ENCODE measurements at places on chromosomes 12 and 14. TPM values are rescaled to one million over a fixed set of nuclear protein-coding genes. Genes with fewer than 3 reads are reported as not detected.
A peak's percentile ranks its signal among the peaks of the same experiment; 100 is the strongest.

GRCh38 chr14:91554535-91555332, 44.6 kb upstream of the PPP4R3A start:
- H3K4me1 ChIP-seq, result no peaks in the 10 kb centered on the region
- H3K27me3 ChIP-seq, result no peaks in the 10 kb centered on the region
- H3K4me3 ChIP-seq, result no peak overlapping the region

DNA sequence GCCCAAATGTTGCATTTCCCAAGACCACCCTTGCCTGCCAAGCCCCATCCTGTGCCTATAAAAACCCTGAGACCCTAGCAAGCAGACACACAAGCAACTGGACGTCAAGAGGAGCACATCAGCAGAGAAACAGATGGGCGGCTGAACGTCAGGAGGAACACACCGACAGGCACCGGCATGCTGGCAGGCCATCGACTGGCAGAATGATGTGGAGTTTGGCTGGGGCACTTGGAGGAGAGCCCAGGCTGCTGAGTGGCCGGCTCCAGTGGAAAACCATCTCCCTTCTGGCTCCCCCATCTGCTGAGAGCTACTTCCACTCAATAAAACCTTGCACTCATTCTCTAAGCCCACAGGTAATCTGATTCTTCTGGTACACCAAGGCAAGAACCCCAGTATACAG, 130.1 kb downstream of the SLC41A2 start:
- H3K27ac ChIP-seq, result no peak overlapping the region
- no peaks in the 10 kb centered on the region for H3K27me3 ChIP-seq
- H3K36me3 ChIP-seq, result peaks cover 3% of the 10 kb centered on the region

- H3K4me1 ChIP-seq, result peaks cover 4% of the 10 kb centered on the region
- peaks cover 17% of the 10 kb centered on the region for H3K27me3 ChIP-seq
Observed at GRCh38 chr12:14567351-14568162, at the start of gene PLBD1. PLBD1 (minus strand) TSS chr12:14567883; CDS start chr12:14567696, 187 bp downstream.

DNA sequence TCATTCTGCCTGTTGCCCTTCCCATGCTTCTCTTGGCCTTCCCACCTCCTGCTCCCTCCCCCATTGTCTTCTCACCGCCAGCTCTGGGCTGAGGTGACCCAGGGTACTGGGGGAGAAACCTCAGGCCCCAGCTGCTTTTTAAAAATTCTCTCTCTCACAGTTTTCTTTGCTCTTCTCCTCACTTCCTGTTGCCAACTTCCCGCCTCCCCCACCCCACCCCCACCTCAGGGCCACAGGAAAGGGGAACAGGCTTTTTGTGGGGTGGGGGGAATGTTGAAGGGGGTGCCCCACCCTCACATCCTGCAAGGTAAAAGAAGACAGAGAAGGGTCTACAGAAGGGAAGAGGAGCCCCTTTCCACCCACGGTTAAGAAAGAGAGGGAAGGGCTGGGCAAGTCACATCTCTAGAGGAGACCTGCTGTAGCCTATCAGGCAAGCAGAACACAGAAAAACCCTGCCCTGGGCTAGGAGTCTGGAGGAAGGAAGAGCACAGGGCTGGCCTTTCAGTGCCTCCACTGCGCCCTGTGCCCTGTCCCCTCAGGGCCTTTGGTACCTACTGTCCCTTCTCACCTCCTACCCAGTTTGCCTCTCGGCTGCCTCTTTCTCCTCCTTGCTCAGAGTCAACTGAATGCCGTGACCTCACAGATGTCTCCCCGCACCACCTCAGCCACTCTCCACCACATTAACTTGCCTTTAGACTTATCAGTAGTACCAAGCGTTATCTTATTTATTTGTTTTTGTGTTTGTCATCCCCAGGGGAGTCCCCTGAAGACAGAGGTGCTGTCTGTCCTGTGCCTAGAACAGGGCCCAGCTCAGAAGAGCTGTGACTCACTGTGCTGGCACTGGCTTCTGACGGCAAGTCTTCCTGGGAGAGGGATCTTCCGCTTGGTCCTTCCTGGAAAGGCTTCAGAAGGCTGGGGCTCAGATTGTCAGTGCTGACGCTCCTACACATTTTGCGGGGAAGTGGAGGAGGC, 1.7 kb downstream of the ARHGAP9 start:
- no peaks in the 10 kb centered on the region for H3K27me3 ChIP-seq
- peaks cover 68% of the 10 kb centered on the region for H3K36me3 ChIP-seq
- H3K27ac ChIP-seq, result peak overlapping the region; percentile 99
- H3K4me1 ChIP-seq, result peaks cover 64% of the 10 kb centered on the region
- H3K4me3 ChIP-seq, result peak overlapping the region; percentile 86

GRCh38 chr12:101564912-101565311, 29.9 kb upstream of the MYBPC1 start:
- DNase-seq, result peak; percentile 6
- H3K27ac ChIP-seq, result no peak overlapping the region
- H3K36me3 ChIP-seq, result peaks cover 2% of the 10 kb centered on the region
- H3K4me3 ChIP-seq, result no peak overlapping the region
- peaks cover 14% of the 10 kb centered on the region for H3K27me3 ChIP-seq

- H3K4me1 ChIP-seq, result no peaks in the 10 kb centered on the region
- H3K36me3 ChIP-seq, result no peaks in the 10 kb centered on the region
- no peak for DNase-seq
- no peaks in the 10 kb centered on the region for H3K27me3 ChIP-seq
- H3K27ac ChIP-seq, result no peak overlapping the region
Observed at GRCh38 chr12:13913371-13913770, 68.0 kb downstream of the GRIN2B start.

DNA sequence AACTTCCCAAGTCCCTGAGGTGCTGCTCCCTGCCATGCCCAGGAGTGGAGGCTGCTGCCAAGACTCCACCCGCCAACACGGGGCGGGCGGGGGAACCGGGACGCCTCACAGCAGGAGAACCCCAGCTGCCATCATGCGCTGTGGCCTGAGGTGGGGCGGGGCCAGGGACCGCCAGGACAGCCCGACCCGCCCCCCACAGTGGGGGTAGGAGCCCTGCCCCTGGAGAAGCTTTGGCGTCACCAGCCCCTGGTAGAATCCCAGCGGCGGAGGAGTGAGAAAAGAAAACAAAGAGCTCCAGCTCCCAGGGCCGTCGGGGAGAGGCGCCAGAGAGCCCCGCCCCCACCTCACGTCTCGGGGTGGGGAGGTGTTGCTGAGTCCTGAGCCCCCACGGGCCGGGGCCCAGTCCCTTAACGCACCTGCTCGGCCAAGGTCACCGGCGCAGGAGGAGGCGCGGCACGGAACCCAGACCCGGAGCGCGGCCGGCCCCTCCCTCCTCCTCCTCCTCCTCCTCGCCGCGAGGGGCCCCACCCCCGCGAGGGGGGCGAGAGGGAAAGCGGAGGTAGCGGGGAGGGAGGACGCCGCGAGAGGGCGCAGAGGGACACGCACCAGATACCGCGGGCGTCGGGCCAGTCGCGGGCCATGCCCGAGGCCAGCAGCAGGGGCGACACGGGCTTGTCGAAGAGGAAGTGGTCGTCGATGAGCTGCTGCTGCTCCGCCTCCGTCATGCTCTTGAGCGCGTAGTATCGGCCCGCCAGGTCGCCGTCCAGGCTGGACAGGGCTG, 1.8 kb downstream of the CKB start:
- peaks cover 10% of the 10 kb centered on the region for H3K4me1 ChIP-seq
- H3K4me3 ChIP-seq, result peak overlapping the region; percentile 39
- H3K27me3 ChIP-seq, result peaks cover 12% of the 10 kb centered on the region
- H3K27ac ChIP-seq, result no peak overlapping the region
- peak; percentile 74 for DNase-seq
- H3K36me3 ChIP-seq, result no peaks in the 10 kb centered on the region

GRCh38 chr14:48748151-48748675, 838.0 kb downstream of the RPS29 start:
- no peaks in the 10 kb centered on the region for H3K4me1 ChIP-seq
- H3K27ac ChIP-seq, result no peak overlapping the region
- no peaks in the 10 kb centered on the region for H3K36me3 ChIP-seq
- no peak overlapping the region for H3K4me3 ChIP-seq
- no peaks in the 10 kb centered on the region for H3K27me3 ChIP-seq

DNA sequence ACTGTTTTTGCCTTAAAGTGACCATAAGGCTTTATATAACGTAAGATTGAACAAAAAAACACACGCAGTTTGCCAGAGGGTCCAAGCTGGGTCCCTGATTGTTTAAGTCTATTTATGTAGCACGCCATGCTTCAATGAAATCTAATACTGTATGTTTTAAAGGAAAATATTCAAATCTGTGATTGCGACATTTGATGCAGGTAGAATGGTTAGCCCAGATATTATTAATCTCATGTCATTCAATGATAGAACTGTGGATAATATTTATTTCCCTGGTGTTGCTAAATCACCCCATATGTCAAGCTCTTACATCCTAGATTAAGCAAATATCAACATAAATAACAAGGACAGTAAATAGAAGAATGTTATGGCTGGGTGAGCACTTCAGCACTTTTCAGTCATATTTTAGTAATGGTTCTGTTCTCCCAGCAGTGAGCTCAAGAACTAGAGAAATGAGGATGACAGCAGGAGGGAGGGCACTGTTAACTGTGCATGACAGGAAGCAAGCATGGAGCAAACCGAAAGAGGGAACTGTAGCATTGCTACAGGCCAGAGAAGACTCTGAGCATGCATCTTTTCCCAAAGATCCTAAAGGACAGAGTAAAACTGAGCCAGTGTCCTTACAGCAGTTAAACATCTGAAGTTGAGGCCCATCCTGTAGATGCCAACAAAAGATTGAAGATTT, 465.7 kb upstream of the MGAT4C start:
- H3K36me3 ChIP-seq, result no peaks in the 10 kb centered on the region
- no peak overlapping the region for H3K4me3 ChIP-seq
- H3K27me3 ChIP-seq, result no peaks in the 10 kb centered on the region
- H3K4me1 ChIP-seq, result no peaks in the 10 kb centered on the region
- no peak for DNase-seq
- no peak overlapping the region for H3K27ac ChIP-seq

GRCh38 chr12:111672822-111673381, 12.9 kb downstream of the BRAP start:
- DNase-seq, result no peak
- peaks cover 26% of the 10 kb centered on the region for H3K36me3 ChIP-seq
- no peaks in the 10 kb centered on the region for H3K27me3 ChIP-seq
- H3K4me3 ChIP-seq, result no peak overlapping the region
- H3K27ac ChIP-seq, result no peak overlapping the region

DNA sequence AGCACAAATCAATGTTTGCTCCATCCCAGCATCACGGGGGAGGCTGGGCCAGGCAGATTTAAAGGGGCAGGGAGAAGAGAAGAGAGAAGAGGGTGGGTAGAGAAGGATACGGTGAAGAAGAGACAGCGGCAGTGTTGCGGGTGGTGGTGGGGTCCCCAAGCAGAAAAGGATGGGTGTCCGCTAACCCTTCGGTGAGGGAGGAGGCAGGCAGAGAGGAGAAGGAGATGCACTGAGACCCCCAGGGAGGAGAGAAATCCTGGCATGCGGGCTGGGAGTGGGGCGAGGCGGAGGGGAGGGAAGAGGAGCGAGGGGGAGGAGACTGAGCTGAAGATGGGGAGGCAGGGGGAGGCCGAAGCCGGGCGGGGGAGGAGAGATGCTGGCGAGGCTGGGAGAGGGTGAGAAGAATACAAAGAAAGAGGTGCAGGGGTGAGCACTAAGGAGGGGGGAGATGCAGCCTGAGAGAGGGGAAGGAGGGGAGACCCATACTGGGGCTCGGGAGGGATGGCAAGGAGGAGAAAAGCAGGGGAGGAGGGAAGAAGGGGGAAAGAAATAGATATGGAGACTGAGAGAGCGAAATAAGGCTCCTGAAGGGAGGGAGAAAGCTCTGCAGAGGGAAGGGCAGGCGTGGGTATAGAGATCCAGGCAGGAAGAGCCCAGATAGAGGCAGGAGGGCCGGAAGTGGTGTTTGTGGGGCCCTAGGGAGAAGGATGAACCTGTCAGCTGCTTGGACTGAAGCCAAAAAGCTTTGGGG, at the start of gene JPH4:
JPH4 (minus strand) TSS at position 231 of the 751 bp plus-strand sequence. CDS start 1,337 bp downstream, outside the sequence.
- no peaks in the 10 kb centered on the region for H3K36me3 ChIP-seq
- DNase-seq, result no peak
- H3K4me1 ChIP-seq, result peaks cover 14% of the 10 kb centered on the region
- peaks cover 37% of the 10 kb centered on the region for H3K27me3 ChIP-seq

GRCh38 chr14:72781561-72782508, 112.1 kb downstream of the DPF3 start:
- H3K36me3 ChIP-seq, result peaks cover 2% of the 10 kb centered on the region
- no peak for DNase-seq
- H3K4me3 ChIP-seq, result no peak overlapping the region
- H3K4me1 ChIP-seq, result peaks cover 5% of the 10 kb centered on the region

- H3K27me3 ChIP-seq, result no peaks in the 10 kb centered on the region
- DNase-seq, result peak; percentile 0
- H3K27ac ChIP-seq, result no peak overlapping the region
- H3K4me3 ChIP-seq, result no peak overlapping the region
Observed at GRCh38 chr12:131101006-131101405, 147.3 kb downstream of the ADGRD1 start.

The CEP83 gene
- total RNA-seq, result 22.6 TPM

The SDR9C7 gene
- not detected for total RNA-seq

The LALBA gene
- not detected for total RNA-seq

The OTX2 gene
- total RNA-seq, result not detected

The CIDEB gene
- total RNA-seq, result 11.1 TPM

The DACT1 gene
- 8.9 TPM for total RNA-seq

The RDH16 gene
- total RNA-seq, result 0.18 TPM

The FOXN4 gene
- not detected for total RNA-seq
